ENCODE measurements at places on chromosomes 4 and X. TPM values are rescaled to one million over a fixed set of nuclear protein-coding genes. Genes with fewer than 3 reads are reported as not detected.
A peak's percentile ranks its signal among the peaks of the same experiment; 100 is the strongest.

- DNase-seq, result no peak
- no peaks in the 10 kb centered on the region for H3K36me3 ChIP-seq
- no peak overlapping the region for H3K4me3 ChIP-seq
- no peaks in the 10 kb centered on the region for H3K4me1 ChIP-seq
- H3K27me3 ChIP-seq, result no peaks in the 10 kb centered on the region
These were observed 35.4 kb downstream of the MID2 start for GRCh38 chrX:107861056-107861455.

DNA sequence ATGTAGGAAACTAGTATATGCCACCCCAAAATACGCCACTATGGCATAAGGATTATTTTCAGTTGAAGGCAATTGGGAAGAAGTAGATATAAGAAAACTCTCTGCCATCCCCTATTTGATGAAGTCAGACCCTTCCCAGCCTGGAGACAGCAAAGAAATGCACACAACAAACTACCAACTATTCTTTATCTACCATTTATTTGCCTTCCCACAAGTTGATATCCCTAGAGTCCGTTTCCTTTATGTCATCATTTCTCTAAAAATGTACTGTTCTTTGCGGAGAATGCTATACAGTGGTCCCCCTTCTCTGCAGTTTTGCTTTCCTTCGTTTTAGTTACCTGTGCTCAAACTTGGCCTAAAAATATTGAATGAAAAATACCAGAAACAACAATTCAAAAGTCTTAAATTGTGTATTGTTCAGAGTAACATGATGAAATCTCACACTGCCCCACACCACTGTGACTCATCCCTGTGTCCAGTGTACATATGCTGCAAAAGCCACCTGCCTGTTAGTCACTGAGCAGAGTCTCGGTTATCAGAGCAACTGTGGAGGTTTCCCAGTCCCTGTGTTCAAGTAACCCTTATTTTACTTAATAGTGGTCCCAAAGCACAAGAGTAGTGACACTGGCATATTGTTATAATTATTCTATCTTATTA is 152.3 kb downstream of the WDFY3 start:
- no peak overlapping the region for H3K4me3 ChIP-seq
- no peak overlapping the region for H3K27ac ChIP-seq
- DNase-seq, result no peak
- H3K27me3 ChIP-seq, result no peaks in the 10 kb centered on the region
- H3K36me3 ChIP-seq, result no peaks in the 10 kb centered on the region

DNA sequence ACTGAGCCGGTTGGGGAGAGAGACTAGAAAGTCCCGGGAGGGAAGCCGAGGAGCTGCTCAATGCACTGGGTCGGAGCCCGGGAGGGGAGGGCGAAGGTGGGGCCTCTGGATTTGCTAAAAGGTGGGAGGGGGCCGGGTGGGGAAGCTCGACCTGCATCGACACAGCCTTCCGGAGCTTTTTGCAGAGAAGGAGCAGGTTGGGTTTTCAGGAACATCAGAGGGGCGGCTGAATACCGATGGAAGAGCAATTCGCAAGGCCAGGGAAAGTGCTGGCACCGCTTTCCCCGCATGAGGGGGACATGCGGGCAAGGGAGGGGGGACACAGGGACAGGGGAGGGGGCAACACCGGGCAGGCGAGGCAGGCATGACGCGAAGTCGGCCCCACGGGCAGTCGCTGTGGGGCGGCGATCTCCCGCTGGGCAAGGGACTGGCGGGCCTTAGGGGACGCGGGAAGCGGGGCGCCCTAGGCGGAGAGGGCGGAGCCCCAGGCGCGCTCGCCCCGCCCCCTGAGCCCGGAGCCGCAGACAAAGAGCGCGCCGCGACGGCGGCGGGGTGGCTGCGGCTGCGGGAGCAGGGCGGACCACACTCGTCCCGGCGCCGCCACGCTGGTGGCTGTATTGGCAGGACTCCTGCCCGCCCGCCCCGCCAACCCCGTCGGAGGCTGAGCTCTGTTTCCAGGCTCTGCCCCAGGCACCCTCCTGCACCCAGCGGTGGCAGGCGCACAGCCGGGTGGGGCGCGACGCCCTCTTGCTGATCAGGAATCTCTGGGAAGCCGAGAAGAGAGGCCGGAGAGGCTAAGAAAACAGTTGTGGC is 11.6 kb downstream of the PDZD4 start:
- H3K4me1 ChIP-seq, result peaks cover 80% of the 10 kb centered on the region
- H3K27ac ChIP-seq, result no peak overlapping the region
- H3K27me3 ChIP-seq, result peaks cover 6% of the 10 kb centered on the region

- DNase-seq, result no peak
- H3K27ac ChIP-seq, result no peak overlapping the region
- no peaks in the 10 kb centered on the region for H3K4me1 ChIP-seq
- no peak overlapping the region for H3K4me3 ChIP-seq
- no peaks in the 10 kb centered on the region for H3K27me3 ChIP-seq
These were observed 10.5 kb upstream of the TMEM165 start for GRCh38 chr4:55385201-55385649.

- H3K36me3 ChIP-seq, result no peaks in the 10 kb centered on the region
- no peak for DNase-seq
- H3K4me1 ChIP-seq, result no peaks in the 10 kb centered on the region
- no peak overlapping the region for H3K4me3 ChIP-seq
- no peak overlapping the region for H3K27ac ChIP-seq
These were observed 62.6 kb downstream of the MMRN1 start for GRCh38 chr4:89957046-89957926.

Gene YIPF7
- total RNA-seq, result not detected

- H3K27me3 ChIP-seq, result no peaks in the 10 kb centered on the region
- DNase-seq, result no peak
- no peak overlapping the region for H3K4me3 ChIP-seq
- H3K27ac ChIP-seq, result no peak overlapping the region
- H3K36me3 ChIP-seq, result no peaks in the 10 kb centered on the region
These were observed 106.5 kb downstream of the EFNB1 start for GRCh38 chrX:68935362-68935761.

Gene HMGN5
- total RNA-seq, result 0.92 TPM

DNA sequence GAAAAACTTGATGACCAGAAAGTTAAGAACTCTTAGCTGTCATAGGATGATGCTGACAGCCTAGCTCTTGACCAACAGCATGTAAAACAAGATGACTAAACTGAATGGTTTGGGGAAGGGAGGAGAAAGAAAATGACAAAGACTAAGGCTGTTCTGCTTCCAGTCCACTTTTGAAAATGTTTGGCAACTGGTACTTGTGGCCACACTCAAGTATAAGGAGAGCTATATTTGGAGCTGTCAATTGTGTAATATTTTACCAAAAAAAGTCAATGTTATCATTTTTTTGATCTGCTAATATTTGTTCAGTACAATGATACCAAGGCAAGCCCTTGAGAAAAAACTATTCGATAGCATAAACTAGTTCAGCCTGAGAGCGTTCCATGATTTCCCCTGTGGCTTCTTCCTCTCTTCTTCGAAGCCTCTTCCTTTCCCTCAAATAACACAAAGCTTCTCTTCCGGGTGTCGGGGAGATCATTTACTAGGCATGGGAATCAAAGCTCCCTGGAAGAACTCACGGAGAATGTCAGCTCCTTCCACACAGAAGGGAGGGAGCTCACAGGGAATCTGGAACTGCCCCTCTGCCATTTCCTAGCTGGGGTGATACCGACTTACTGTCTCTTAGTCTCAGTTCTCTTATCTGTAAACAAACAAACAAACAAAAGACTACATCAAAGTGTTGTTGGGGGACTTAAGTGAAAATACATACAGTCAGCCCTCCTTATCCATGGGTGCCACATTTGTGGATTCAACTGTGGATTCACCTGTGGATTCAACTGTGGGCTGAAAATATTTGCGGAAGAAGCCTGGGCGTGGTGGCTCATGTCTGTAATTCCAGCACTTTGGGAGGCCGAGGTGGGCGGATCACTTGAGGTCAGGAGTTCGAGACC is 82.6 kb downstream of the SCD5 start:
- H3K27ac ChIP-seq, result no peak overlapping the region
- no peak overlapping the region for H3K4me3 ChIP-seq
- no peak for DNase-seq
- no peaks in the 10 kb centered on the region for H3K36me3 ChIP-seq
- H3K27me3 ChIP-seq, result no peaks in the 10 kb centered on the region
- H3K4me1 ChIP-seq, result no peaks in the 10 kb centered on the region

DNA sequence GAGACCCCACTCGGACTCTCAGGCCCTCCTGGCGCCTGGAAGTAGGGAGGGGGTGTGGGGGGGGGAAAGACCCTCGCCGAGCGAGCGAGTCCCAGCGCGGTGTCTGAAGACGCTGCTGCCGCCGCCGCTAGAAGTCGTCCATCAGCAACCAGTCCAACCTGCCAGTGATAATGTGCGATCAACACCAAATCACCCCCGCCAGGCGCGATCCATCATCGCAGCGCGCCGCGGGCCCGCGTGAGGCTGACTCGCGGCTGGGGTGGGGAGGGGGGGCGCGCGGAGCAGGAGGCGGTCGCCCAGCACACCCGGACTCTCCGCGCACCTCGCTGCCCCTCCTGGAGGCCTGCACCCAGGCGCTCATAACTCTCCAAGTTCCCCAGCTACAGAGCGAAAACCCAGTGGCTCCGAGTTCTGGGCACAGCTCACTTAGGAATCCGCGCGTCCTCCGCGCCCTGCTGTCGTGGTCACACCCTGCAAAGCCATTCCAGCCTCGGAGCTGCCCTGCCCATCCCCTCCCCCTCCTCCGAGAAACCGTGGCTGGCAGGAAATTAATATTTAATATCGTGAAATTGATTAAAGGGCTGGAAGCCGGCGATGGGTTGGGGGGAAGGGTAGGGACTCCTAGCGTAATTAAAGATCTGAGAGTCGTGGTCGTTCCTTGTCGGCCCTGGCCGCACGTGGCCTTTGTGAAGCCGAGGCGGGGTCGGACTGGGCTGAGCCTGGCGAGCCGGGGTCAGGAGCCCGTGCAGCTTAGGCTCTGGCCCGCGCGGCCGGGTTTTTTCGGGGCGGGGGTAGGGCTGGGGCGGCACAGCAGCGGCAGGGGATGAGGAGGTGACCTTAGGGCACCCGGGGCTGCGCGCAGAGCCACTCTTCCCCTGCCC is 58.1 kb upstream of the BCOR start:
- no peaks in the 10 kb centered on the region for H3K36me3 ChIP-seq
- peak overlapping the region; percentile 42 for H3K4me3 ChIP-seq
- no peaks in the 10 kb centered on the region for H3K27me3 ChIP-seq
- no peak for DNase-seq
- H3K4me1 ChIP-seq, result peaks cover 42% of the 10 kb centered on the region

Gene POU3F4
- total RNA-seq, result not detected

DNA sequence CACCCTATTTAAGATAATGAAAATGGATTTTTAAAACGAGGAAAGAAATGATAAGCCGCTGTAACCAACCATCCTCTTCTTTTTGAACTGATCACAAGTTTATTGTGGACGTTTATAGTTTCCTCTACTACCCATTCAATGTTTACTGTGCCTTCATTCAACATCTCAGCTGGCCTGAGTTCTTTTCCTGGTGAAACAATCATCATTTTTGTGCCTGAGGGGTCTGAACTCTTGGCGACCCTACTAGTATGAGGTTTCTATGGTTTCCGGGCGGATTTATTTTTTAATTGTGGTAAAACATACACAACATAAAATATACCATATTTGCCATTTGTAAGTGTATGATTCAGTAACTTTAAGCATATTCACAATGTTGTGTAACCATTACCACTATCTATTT is 100.7 kb downstream of the SPRY1 start:
- H3K4me1 ChIP-seq, result no peaks in the 10 kb centered on the region
- no peak for DNase-seq
- H3K36me3 ChIP-seq, result no peaks in the 10 kb centered on the region
- peaks cover 3% of the 10 kb centered on the region for H3K27me3 ChIP-seq

Measured in T-cell (primary cell).